Activated naive CD4-positive, alpha-beta T cell treated with anti-CD3 and anti-CD28 coated beads, Interleukin-2, amount 10 ng/mL, durations not matched to agents 7 days and 5 days (primary cell): ENCODE measurements at places on chromosomes 7 and 10.
A peak's percentile ranks its signal among the peaks of the same experiment; 100 is the strongest.

DNA sequence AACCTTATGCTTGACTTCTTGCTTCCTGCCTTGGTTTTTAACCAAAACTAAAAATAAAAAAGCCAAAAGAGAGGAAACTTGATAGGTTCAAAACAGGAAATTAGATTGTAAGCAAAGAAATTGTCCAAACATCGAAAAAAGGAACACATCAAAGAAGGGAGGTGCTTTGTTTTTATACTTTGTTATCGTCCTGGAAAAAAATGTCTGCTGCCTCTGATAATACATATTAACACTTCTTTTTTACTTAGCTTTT lies 286.6 kb upstream of the C7orf33 start:
- no peak for DNase-seq

- no peak for DNase-seq
Observed at GRCh38 chr7:131829947-131830558, 273.6 kb upstream of the PODXL start.

DNA sequence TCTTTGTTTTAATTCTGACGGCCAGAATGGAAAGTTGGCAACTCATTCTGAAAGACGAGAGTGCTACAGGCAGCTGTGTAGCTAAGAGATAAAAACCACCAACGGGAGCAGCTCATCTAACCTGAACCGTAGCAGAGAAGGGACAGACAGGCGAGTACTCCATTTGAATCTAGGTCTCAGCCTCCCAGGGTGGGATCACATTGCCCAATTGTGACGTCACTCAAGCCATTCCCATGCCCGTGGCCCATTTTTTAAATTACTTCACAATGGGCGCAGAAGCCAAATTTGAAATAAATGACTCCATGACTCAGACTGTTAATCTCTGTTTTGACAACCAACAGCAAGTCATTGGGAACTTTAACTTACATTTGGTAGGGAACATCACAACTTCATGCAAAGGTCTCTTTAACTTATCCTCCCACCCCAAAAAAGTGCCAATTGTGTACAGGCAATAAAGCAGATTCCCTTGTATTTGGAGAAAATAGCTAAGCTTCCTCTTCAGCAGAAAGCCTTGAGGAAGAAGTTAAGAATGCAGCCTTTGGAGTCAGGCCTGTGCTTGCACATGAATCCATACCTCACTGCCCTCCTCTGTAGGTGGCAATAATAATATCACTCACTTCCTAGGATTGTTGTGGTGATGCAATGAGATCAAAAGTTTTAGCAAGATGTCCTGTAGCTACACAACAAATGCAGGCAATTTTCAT lies 93.2 kb upstream of the KIF5B start:
- DNase-seq: peak; percentile 23

GRCh38 chr10:50536617-50537240 lies 87.0 kb downstream of the SGMS1 start:
- no peak for DNase-seq

DNA sequence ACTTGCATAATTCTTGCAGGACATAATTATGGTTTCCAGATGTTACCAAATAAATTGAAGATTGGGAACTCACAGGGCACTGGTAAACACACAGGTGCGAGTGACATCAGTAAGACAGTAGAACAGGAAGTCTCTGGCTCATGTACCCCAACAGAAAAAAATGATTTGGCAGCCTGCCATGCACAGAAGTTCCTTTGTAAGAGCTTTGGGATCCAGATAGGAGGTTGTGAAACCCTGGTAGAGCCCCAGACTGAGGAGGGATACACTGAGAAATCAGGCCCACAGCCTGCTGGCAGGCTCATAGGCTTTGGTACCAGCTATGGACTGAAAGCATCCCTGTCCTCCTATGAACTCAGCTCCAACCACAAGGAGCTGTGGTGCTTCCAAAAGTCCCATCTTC lies 118.0 kb downstream of the COBL start:
- no peak for DNase-seq

GRCh38 chr7:16724344-16724743 lies 29.2 kb upstream of the TSPAN13 start:
- DNase-seq: no peak

GRCh38 chr7:36775061-36775620 lies 50.8 kb upstream of the AOAH start:
- DNase-seq: no peak

- DNase-seq: no peak
Observed at GRCh38 chr10:69853064-69853463, 51.4 kb downstream of the COL13A1 start.

GRCh38 chr7:150374026-150374425 lies 5.1 kb upstream of the ZNF775 start:
- DNase-seq: no peak

GRCh38 chr10:103991393-103992128 lies 24.6 kb downstream of the SLK start:
- DNase-seq: no peak

DNA sequence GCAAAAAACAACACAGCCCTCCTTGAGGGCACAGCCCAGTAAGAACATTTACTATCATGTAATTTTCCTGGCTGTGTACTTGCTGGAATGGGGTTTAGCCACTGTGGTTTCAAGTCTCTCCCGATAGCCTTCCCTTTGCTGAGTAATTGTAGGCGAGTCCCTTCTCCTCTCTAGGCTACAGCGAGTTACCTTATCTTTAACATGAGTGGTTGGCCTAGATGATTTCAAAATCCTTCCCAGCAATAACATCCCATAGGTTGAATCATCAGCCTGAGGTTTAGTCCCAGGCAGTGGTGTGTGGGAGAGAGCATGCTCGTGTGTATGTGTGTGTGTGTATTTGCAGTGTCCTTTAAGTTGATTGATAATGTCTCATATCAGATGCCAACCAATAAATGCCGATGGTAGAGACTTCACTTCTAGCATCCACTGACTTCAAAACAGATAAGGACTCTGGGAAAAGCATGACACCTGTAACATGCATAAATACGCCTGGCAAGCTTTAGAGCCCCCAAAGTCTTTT lies 142.9 kb upstream of the ZMIZ1 start:
- no peak for DNase-seq

DNA sequence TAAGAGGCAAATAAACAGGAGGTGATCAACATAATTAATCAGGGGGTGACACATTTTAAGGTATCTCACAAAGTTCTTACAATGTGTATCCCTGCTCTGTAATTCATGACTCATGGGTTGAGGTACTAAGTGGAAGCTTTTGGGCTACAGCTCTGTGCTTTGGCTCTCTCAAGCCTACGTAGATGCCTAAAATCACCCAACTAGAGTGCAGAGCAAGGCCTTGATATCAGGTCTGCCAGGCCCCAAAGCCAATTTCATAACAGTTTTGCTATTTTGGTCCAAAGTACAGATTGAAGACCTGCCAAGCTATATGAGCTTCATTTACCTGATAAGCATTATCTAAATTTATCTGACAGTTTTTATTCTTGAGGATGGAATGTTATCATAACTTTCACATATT lies 175.3 kb upstream of the BET1 start:
- DNase-seq: no peak

DNA sequence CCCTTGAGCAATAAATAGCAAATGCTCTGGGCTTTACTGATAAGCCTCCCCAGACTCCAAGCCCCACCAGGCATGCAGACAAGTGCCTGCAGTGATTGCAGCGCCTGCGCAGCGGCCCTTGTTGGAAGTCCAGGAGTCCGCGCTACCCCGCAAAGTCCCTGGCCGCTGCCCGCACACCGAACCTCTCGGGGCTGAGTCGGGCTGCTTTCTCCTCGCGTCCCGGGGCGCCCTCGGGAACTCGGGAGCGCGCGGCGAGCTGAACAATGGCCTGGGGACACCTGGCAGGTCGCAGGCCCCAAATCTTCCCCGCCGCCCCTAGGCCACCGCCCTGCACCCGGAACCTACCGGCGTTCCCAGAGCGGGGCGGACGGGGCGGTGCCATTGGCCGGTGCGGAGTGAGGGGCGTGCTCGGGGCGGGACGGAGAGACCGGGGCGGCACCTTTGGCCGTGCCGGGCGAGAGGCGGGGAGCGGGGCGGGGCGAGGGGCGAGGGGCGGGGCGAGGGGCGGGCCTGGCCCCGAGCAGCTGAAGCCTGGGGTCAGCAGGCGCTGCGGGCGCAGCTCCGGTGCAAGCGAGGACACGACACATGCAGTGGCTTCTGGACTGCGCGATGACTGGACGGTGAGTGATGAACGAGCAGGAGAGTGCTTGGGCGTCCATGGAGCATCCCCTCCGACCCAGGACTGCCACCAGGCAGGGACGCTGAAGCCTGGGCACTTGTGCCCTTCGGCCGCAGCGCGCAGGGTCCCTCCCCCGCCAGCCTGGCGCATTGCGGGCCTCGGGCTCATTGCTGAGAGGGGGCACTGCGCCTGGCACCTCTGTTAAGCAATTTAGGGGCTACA lies at the start of gene RASSF4:
Gene RASSF4 (plus strand): TSS at position 556 of the 841 bp plus-strand sequence. CDS start 10,401 bp downstream, outside the sequence.
- peak; percentile 95 for DNase-seq
